ENCODE measurements at places on chromosomes 13 and 19. TPM values are rescaled to one million over a fixed set of nuclear protein-coding genes. Genes with fewer than 3 reads are reported as not detected.

DNA sequence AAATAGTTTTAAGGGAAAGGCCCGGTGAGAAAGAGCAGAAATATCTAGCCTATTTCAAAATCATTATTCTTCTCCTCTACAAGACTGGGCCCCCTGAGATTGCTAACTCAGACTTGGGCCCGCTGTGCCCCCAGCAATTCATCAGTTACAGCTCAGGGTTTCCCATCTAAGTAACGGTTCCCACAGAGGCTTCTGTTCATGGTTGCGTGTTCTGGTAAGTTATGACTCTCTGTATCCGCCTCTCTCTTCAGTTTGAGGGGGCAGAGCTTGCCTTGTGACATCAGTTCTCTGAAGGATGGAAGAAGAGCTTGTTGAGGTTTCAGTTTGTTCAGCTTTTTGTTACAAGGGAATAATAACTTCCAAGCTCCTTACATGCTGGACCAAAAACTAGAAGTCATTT is 11.6 kb downstream of the ZNF57 start:
- DNase-seq, result no peak

DNA sequence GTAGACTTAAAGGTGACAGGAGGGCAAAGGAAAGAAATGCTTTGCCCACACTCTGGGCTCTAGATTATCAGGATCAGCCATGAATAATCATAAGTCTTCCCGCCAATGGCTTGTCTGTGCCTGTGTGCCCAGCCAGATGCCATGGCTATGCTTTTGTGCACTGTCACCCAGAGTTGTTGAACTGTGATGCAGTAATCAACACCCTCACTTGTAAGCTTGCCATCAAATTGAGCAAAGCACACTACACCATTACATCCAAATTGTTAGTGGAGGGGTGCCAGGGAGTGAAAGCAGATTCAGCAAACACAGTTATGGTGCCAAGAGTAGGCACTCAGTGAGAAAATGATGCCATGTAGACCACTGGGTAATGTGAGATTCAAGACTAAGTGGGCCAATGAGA is 845.3 kb upstream of the MIR17HG start:
- no peak for DNase-seq

DNA sequence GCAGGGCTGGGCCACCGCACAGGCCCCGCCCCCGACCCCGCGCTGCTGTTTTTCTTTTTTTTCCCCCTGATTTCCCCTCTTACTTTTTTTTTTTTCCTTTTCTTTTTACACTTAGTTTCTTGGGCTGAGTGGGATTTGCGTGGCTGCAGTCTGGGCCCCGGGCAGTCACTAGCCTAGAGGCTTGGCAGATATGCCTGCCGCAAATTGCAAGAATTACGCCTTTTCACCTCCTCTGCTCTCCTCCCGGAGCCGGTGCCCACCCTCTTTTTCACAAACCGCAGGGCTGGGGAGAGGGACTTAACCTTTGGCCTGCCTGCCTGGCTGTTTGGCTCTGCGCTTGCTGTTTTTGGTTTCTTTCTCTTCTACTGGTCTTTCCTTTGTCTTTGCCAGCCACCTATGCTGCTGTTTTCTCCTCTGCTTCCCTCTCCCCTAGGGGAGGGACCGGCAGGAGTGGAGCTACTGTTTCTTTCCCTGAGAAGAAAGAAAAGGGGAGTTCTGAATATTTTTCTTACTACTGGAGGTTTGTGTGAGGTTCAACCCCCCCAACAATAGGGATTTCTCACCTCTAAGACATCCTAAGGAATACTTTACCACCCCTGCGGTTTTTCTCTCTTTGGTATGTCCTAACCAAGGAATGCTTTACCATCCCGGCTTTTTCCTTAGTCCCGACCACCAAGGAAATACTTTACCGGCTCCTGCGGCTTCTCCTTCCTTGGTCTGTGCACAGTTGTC is 11.0 kb downstream of the ZNF552 start:
- DNase-seq, result no peak

- no peak for DNase-seq
Observed at GRCh38 chr13:110265682-110266430, 41.1 kb downstream of the COL4A1 start.

GRCh38 chr19:17687141-17687856 is 855 bp downstream of the UNC13A start:
- DNase-seq, result no peak

- peak; percentile 91 for DNase-seq
Observed at GRCh38 chr19:20039203-20039723, at the start of gene ZNF682. Gene ZNF682, minus strand, starts transcription at chr19:20039505. Its CDS starts 160 bp downstream, at chr19:20039345.

- no peak for DNase-seq
Observed at GRCh38 chr19:11574689-11575088, 2.8 kb downstream of the ACP5 start.

GRCh38 chr19:2804156-2805004 is 15.3 kb upstream of the ZNF554 start:
- no peak for DNase-seq

DNA sequence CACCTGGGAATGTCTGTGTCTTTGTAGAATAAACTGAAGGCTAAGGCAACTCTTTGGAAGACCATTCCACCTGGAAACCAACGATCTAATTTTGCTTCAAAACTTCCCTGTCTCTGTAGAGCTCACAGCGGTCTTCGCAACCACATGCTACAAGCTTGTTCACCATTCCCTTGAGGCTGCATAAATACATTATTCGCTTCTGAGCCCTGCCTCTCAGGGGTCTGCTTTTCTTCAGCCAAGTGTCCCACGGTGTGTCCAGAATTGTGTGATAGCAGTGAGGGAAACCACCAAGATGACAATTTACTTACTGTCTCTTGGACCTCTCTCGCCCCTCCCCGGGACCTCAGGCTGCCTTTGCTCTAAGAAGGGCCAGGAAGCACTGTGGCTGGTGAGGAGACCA is 51.1 kb downstream of the GPR12 start:
- DNase-seq, result no peak

GRCh38 chr19:18086590-18087138 is at the start of gene IL12RB1:
Gene IL12RB1, minus strand, starts transcription at chr19:18086934. Its CDS starts 111 bp downstream, at chr19:18086823.
- DNase-seq, result peak; percentile 72

GRCh38 chr13:104635879-104636278 is 1569.7 kb upstream of the SLC10A2 start:
- DNase-seq, result no peak

DNA sequence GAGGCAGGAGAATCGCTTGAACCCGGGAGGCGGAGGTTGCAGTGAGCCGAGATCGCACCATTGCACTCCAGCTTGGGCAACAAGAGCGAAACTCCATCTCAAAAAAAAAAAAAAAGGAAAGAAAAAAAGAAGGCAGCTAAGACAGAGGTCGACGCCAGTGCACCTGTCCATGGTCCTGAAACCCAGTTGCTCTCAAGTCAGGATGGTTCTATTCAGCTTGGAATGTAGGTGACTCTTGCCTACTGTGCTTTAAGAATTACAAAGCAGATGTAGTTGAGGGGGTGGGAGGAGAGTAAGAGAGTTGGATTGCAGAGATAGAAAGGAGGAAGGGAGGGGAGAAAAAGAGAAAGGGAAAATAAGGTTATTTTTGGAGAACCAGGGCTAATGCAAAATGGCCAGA is 18.7 kb downstream of the CACNG7 start:
- DNase-seq, result no peak

- peak; percentile 75 for DNase-seq
Observed at GRCh38 chr19:40690693-40691420, 406 bp upstream of the NUMBL start.

DNA sequence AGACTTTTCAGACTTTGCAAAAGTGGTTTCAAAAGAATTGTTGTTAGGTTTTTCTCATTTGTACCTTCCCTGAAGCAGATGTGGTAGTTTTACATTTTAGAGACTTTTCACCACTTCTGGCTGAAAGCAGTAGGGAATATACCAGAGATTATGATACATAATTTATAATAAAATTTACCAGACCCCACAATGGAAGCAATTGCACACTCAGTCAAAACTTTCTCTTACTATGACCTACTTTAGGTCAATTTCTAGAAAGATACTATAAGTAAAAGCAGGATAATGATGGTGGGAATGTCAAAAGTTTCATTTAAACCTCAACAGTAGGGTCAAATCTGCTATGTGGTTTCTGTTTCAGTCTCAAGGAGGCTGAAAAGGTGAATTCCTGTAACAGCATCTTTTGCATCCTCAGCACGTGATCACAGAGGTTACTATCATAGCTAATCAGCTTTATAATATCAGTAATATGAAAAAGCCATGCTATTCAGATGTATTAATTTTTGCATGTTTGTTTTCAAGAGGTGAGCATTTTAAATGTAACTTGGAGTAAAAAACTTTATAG is 26.9 kb downstream of the PCCA start:
- no peak for DNase-seq

GRCh38 chr19:8333767-8334457 is 9.2 kb downstream of the KANK3 start:
- DNase-seq, result no peak

GRCh38 chr19:11986754-11987153 is 21.9 kb downstream of the ZNF763 start:
- no peak for DNase-seq

- no peak for DNase-seq
Observed at GRCh38 chr19:2250766-2251105, 1.6 kb downstream of the AMH start.

DNA sequence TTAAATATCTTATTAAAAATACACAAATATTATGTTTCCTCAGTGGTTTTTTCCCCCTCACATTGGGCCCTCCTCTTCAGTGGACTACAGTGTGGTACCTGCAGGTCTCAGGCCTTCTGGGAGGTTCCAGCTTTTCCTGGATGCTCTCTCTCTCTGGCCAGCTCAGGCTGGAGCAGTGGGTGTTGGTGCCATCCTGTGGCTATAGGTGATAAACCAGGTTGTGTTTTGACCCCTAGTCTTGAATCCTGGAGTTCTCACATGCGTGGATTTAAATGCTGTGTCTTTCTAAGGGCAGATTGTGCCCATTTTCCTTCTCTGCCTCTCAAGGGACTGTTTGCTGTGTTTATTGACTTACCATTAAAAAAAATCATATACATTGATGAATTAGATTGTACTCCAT is 41.2 kb upstream of the ZNF527 start:
- DNase-seq, result no peak

DNA sequence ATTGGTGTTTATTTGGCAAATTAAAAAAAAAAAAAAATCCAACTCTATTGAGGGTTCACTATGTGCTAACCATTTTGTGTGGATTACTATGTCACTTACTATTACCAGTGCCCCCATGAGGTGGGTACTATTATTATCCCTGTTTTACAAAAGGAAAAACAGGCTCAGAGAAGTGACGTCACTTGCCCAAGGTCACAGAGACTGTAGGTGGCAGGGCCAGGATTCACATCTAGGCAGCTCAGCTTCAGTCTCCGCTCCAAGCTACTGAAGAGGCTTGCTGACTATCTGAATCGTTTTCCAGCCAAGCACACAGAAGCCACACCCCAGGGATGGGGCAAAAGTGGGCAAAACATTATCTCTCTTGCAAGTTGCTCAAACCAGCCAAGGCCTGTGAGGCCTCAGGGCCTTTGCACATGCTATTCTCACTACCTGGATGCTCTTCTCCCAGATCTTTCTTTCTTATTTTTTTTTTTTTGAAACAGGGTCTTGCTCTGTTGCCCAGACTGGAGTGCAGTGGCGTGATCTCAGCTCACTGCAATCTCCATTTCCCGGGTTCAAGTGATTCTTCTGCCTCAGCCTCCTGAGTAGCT is 4.8 kb upstream of the ANGPTL8 start:
- no peak for DNase-seq

DNA sequence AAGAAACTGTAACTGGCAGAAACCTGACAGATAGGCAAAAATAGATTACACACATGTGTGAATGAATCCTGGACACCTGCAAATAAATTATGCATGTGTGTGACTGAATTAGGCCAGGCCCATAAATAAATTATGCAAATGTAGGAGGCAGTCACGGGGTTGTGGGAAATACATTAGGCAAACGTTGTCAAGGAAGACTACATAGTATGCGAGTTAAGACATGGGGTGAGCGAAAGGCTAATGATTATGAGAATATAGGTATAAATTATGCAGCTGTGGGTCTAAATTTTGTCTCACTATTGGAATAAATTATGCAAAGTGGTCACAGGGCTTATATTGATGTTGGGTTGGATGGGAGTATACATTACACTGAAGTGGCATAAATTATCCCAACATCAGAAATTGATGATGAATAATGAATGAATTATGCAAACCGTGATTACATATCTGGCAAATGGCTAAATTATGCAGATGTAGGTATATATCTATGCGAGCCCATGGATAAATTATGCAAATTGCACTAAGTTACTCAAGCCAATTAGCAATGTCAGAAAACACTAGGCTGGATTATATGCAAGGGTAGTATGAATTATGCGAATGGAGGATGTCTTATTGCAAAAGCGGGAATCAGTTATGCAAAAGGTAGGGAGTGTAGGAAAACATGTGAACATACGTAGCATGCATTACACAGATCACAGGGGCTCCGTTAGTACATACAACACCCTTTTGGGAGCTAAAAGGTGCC is 6.8 kb downstream of the SLC8A2 start:
- no peak for DNase-seq

DNA sequence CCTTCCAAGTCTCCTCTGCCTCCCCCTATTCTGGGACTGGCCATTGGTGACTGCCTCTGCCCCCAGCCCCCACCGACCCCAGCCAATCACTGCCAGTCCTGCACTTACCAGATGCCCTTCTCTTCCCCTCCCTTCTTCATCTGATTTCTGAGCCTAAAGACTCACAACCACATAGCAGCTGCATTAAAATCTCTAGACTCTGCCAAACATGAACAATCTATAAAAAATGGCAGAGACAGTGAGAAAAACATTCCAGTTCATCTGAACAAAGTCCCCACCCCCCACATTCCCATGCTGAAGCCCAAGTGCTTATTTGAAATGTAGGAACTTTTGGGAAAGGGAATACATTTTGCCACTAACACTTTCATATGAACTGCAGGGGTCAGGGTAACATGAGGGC is 60.8 kb downstream of the KCTD12 start:
- no peak for DNase-seq

DNA sequence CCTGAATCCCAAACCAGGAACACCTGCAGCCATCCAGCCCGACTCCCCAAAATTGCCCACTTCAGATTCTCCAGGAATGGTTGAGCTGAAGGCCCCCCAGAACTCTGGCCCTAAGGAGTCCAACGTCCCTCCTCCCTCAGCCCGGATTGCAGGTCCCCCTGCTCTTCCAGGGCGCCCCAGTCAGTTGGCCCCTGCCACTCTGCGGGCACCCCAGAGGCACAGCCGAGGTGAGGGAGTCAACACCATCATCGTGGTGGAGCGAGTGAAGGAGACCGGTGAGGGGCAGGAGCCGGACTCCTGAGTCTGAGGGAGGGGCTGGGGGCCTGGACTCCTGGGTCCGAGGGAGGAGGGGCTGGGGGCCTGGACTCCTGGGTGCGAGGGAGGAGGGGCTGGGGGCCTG is 2.2 kb downstream of the GFY start:
- DNase-seq, result no peak

Gene NALCN
- polyA plus RNA-seq, result not detected

Gene WDR18
- 61.3 TPM for polyA plus RNA-seq

Gene SERPINE3
- polyA plus RNA-seq, result not detected

Gene UNC13A
- polyA plus RNA-seq, result not detected

Gene FGF9
- 2.3 TPM for polyA plus RNA-seq

Gene TM9SF2
- 81.3 TPM for polyA plus RNA-seq

Gene ATXN8OS
- not detected for polyA plus RNA-seq

Gene EGLN2
- polyA plus RNA-seq, result 174 TPM

Gene PRTN3
- polyA plus RNA-seq, result not detected

All from CD8-positive, alpha-beta memory T cell (primary cell).